ENCODE measurements at places on chromosomes 11 and 22.

GRCh38 chr11:14953904-14954303 lies 18.2 kb downstream of the CALCA start:
- DNase-seq, result no peak

DNA sequence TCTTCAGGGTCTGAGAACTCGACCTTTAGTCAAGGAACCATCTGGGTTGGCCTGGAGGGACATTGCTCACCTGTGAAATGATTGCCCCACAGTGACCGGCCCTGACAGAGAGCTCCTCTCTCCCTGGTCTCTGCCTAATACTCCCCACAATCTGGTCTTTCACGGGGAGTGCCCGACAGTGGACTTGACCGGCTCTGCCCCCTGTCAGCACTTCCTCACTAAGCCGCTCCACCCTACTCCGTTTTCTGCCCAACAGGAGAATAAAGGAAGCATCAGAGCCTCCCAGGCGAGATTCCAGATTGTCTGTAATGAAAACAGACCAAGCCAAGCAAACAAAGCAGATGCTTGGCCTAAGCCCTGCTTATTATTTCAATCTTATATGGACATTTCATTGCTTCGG lies 87.8 kb downstream of the FBXO7 start:
- no peak for DNase-seq

GRCh38 chr22:50569896-50570535 lies 7.3 kb upstream of the SYCE3 start:
- no peak for DNase-seq

DNA sequence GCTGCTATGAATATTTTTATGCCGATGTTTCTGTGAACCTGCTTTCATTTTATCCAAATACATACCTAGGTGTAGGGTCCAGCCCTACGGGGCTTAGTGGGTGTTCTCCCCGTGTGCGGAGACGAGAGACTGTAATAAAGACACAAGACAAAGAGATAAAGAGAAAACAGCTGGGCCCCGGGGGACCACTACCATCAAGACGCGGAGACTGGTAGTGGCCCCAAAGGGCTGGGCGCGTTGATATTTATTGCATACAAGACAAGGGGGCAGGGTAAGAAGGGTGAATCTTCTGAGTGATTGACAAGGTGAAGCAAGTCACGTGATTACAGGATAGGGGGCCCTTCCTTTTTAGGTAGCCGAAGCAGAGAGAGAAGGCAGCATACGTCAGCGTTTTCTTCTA lies 920.1 kb downstream of the BRD1 start:
- no peak for DNase-seq

Data from NCI-H524 (cell line).